ENCODE measurements at places on chromosomes 2 and 18.
A peak's percentile ranks its signal among the peaks of the same experiment; 100 is the strongest.

DNA sequence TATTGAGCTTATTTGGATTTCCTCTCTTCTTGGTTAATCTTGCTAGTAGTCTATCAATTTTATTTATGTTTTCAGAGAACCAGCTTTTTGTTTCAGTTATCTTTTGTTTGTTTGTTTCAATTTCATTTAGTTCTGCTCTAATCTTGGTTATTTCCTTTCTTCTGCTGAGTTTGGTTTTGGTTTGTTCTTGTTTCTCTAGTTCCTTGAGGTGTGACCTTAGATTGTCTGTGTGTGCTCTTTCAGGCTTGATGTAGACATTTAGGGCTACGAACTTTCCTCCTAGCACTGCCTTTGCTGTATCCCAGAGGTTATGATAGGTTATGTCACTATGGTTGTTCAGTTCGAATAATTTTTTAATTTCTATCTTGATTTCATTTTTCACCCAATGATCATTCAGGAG lies 141.6 kb downstream of the ZNF236 start:
- DNase-seq: no peak

- no peak for DNase-seq
These were observed 752.6 kb upstream of the ACVR2A start for GRCh38 chr2:147092266-147092665.

GRCh38 chr2:120587279-120587996 lies 148.2 kb upstream of the GLI2 start:
- no peak for DNase-seq

DNA sequence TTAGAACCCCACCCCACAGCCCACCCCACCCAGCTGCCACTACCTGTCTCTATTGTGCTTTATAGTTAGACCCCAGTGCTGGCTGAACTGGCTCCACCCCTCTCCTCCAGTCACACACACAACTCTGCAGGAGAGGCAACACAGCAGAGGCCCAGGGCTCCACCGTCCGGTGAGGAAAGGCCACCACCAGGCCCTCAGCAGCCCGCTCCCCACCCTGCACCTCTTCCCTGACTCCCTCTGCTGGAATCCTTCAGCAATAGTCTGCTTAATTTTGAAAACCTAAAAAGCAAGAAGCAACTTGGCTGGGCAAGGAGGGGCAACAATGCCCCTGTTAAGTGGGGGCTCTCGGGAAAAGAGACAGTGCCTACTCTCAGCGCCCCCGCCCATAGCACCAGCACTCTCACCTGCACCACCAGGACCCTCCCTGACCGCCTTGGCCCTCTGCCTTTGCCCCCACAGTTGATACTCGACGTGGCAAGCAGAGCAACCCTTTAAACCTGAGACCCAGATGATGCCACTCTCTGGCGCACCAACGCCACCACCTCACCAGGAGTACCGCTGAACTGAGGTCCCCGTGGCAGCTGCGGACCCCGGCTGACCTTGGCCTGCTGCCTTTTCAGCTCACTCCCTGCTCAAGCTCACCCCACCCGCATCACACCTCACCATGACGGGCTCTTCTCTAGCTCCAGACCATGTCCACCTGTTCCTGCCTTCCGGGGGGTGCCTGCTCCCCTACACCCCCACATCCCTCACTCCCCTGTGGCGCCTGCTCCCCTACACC lies 45.7 kb downstream of the NDUFA10 start:
- DNase-seq: no peak

GRCh38 chr18:46915800-46916550 lies 1.3 kb downstream of the PIAS2 start:
- DNase-seq: no peak

DNA sequence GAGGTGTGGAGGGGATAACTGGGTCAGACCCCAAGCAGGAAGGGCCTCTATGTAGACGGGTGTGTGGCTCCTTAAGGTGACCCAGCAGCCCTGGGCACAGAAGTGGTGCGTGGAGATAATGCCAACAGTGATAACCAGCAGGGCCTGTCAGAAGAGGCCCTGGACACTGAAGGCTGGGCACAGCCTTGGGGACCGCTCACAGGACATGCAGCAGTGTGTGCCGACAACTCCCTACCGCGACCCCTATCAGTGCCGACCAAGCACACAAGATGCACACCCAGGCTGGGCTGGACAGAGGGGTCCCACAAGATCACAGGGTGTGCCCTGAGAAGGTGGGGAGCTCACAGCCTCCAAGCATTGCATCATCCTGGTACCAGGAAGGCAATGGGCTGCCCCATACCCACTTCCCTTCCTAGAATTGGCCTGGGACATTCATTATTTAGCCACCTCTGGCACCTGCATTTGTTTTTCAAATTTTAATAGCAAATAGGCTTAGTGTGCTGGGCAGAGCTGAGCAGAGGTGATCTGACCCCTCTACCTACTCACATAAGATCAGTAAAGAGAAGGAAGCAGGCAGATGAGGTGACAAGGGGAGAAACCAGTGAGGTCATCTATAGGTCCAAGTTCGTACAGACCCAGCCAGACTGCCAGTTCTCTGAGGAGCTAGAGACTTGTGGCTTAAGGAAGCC lies 55.2 kb downstream of the BCL11A start:
- peak; percentile 87 for DNase-seq

GRCh38 chr2:207123776-207124391 lies 41.9 kb downstream of the KLF7 start:
- DNase-seq: no peak

GRCh38 chr18:26908906-26909305 lies 43.4 kb upstream of the AQP4 start:
- no peak for DNase-seq

- no peak for DNase-seq
These were observed 4.4 kb upstream of the PARD6G start for GRCh38 chr18:80251700-80252099.

- DNase-seq: no peak
These were observed 141.9 kb upstream of the ID2 start for GRCh38 chr2:8539743-8540551.

DNA sequence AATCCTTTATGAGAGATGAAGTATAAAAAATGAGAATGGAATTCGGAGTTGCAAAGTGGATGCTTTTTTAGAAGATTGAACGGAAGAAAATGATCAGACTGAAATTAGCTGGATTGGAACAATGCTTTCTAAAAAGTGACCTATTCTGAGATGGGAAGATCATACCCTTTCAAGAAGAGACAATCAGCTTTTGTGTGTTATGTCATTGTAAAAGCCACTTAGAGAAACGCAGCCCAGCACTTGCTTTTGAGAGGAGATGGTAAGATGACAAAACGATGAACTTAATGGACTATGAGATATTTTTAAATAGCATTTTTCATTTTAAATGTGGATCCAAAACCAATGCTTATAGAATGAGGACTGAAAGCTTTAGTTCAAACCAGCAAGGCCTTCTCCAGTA lies 871.4 kb upstream of the KLHL29 start:
- no peak for DNase-seq

- peak; percentile 59 for DNase-seq
These were observed at the start of gene ADGRF3 for GRCh38 chr2:26346454-26347053. ADGRF3 (minus strand) TSS chr2:26346789; CDS start chr2:26346234, 555 bp downstream.

DNA sequence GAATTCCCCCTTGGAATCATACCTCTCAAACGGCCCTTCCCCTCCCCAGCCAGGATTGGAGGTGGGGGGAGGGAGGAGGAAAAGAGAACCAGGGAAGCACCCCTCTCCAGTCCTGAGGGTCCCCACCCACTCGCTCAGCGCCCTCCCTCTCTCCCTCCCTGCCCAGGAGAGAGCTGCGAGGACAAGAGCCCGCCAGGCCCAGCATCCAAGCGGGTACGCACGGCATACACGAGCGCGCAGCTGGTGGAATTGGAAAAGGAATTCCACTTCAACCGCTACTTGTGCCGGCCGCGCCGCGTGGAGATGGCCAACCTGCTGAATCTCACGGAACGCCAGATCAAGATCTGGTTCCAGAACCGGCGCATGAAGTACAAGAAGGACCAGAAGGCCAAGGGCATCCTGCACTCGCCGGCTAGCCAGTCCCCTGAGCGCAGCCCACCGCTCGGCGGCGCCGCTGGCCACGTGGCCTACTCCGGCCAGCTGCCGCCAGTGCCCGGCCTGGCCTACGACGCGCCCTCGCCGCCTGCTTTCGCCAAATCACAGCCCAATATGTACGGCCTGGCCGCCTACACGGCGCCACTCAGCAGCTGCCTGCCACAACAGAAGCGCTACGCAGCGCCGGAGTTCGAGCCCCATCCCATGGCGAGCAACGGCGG lies 14.4 kb downstream of the HOXD3 start:
- no peak for DNase-seq

GRCh38 chr2:25480561-25480960 lies 138.8 kb upstream of the DNMT3A start:
- no peak for DNase-seq

DNA sequence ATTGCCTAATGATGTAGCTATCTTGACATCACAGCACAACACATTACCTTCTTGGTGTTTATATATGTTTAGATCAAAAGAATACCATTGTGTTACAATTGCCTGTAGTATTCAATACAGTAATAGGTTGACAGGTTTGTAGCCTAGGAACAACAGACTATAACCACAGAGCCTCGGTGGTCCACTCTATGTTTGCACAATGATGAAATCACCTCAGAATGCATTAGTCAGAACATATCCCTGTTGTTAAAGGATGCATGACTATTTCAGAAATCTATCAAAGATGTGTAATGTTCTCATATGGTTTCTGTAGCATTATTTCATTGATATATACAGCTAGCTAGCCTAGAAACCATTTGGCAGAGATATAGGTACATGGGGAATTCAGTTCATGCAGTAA lies 8.9 kb downstream of the METTL5 start:
- no peak for DNase-seq

- no peak for DNase-seq
These were observed 16.7 kb downstream of the ANKRD12 start for GRCh38 chr18:9153256-9153655.

DNA sequence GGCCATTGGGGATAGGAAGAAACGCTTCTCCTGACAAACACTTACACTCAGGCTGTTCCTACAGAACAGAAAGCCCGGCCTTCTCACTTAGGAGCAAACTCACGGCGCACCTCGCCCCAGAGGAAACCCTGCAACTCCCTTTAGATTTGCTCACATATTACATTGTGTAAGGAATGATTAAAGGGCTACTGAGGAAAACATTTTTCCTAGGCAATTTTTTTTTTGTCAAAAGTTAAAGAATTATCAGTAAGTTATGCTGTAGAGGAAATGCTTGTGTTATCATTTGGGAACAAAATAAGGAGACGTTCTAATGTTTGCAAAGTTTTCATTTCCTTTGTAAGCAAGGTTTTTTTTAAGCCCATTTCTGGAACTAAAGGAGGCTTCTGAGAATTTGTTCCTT lies 264.1 kb downstream of the HDAC4 start:
- DNase-seq: no peak

DNA sequence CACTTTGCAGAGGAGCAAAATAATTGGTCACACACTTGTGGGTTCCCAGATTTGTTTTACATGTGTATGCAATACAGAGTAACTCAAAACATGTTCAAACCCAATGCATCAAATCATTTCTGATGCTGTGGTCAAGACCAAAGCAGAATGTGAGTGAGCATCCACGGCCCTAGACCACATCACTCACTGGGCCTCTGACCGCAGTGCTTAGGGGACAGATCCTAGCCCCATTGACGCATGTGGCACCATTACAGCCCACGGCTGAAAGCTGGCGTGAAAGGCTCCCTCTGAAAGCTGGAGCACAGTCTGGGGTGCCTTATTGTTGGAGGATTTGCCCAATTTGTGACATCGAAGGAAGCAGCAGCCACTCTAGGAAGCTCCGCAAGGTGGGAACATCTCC lies 498.8 kb upstream of the TCF4 start:
- no peak for DNase-seq

- DNase-seq: no peak
These were observed 173.3 kb upstream of the MGAT5 start for GRCh38 chr2:134080386-134081089.

DNA sequence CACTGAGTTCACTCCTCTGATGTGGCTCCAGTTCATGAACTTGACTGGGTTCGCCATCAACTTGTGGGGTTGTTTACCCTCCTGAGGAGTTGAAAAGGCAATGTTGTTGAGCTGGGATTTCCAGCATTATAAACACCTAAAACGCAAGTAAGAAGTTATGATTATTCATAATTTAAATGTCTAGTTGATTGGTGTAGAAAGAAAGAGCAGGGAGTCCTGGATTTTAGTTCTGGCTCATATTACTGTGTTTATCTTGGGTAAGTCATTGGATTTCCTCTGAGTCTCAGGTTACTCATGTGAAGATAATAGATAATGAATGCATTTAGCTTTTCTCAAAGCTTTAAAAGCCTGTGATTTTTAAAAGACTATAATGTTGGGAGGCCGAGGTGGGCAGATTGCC lies 438.0 kb upstream of the CDH20 start:
- no peak for DNase-seq

DNA sequence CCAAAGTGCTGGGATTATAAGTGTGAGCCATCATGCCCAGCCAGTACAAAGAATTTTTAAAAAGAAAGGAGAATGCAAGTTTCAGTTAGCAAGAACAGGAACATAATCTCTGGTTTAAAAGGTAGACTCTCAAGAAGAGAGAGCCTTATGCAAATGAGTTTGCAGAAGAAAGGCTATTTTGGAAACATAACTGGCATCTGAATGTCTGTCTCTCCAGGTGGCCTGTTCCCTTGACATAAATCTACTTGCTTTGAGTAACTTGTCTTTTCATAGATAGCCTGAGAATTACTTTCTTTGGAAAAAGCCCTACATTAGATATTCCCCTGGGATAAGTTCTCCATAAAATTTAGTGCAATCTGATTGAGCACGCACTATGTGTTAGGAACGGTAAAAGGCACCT lies 109.6 kb downstream of the ICOS start:
- no peak for DNase-seq

DNA sequence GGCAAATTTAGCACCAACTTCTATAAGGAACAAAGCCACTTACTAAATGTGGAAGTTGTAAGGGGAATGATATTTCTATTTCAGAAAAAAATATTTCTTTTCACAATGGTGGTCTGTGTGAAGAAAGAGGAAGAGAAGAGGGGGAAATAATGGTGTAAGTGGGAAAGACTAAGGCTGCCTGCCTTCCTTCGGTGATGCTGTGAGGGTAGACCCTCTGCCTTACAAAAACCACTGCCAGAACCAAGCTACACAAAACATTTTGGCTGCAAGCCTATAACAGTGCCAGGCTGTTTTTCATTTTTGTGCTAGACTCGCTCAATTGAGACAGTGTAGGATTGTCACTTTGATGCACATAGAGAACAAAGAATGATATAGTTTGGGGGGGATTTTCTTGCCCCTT lies 286.6 kb downstream of the ZEB2 start:
- DNase-seq: no peak

DNA sequence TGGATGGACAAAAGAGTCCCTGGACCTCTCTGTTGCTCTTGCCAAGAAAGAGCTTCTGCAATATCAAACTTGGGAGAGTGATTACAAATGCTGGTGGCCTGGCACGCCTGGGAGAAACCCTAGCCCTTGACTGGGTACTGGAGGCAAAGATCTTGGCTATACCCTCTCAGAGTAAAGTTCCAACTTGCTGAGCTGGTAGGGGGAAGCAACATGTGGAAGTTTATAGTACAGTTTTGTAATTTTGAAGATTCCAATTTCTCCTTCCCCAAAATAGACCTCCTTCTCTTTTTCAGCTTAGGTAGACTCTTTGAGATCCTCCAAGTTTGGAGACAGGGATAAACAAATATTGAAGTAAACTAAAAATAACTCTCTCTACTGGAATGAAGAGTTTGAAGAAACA lies 645.3 kb downstream of the NR4A2 start:
- DNase-seq: no peak

GRCh38 chr2:239970004-239970623 lies 55.0 kb downstream of the NDUFA10 start:
- DNase-seq: no peak

GRCh38 chr2:149125031-149125725 lies 86.7 kb downstream of the LYPD6B start:
- no peak for DNase-seq
